ENCODE measurements at places on chromosomes 3 and 15.

GRCh38 chr3:40333416-40333815 is 23.9 kb downstream of the EIF1B start:
- DNase-seq = no peak

GRCh38 chr3:138089091-138089490 is 26.3 kb downstream of the DZIP1L start:
- DNase-seq = no peak

GRCh38 chr3:25266677-25267076 is 161.4 kb upstream of the RARB start:
- DNase-seq = no peak

- no peak for DNase-seq
Measured at GRCh38 chr3:114873591-114873990, 273.5 kb downstream of the ZBTB20 start.

- no peak for DNase-seq
Measured at GRCh38 chr3:112007633-112008032, 8.9 kb downstream of the TAGLN3 start.

GRCh38 chr3:76346690-76347089 is 561.3 kb upstream of the ZNF717 start:
- DNase-seq = no peak

GRCh38 chr15:87142096-87142495 is 1062.4 kb downstream of the AGBL1 start:
- no peak for DNase-seq

DNA sequence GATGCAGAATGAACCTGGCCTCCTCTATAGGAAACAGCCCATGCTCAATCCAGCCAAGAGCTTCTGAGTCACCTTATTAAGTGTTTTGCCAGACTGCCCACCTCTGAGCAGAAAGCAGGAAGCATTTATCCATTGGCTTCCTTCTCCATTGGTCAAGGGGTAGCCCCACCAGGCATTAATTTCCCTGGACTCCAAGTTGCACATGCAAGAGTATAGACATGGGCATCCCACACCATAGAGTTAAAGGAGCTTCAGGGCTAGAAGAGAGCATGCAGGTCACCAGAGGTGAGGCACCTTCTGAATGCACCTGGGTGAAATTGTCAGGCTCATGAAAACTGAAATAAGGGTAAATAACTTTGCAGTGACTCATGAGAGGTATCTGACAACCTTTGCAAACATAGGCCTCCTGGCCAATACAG is 230.8 kb upstream of the STAC start:
- DNase-seq = no peak

DNA sequence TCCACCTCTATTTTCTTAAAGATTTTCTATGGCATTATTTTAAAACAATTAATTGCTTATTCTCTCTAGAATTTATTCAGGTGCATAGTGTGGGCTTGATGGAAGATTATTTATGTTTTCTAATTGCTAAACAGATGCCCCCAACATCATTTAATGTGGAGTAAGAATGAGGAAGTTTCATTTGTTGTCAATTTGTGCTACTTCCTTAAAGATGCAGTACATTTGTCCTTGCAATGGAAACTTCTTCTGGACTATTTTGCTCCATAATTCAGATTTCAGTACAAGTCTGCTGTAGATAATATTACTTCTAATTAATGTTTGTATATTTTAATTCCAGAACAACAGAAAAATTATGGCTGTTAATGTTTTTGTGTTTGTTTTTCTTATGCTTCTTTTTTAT is 104.8 kb downstream of the TGFBR2 start:
- no peak for DNase-seq

DNA sequence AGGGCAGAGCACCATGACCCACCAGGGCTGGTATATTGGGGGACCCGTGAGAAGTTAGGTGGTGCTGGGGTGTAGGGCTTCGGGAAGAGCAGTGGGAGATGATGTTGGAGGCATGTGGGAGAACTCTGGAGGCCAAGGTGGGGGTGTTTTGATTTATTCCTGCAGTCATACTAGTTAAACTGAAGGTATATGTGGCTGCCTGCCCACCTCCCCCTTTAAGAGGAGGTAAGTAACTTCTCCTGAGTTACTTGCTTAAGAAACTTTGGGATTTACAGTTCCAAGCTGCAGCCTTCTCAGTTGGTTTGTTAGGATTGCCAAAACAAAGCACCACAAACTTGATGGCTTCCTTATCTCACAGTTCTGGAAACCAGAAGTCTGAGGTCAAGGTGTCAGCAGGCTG is 73.1 kb upstream of the AGBL1 start:
- DNase-seq = no peak

GRCh38 chr3:126413693-126414080 is 19.0 kb downstream of the CFAP100 start:
- DNase-seq = no peak

DNA sequence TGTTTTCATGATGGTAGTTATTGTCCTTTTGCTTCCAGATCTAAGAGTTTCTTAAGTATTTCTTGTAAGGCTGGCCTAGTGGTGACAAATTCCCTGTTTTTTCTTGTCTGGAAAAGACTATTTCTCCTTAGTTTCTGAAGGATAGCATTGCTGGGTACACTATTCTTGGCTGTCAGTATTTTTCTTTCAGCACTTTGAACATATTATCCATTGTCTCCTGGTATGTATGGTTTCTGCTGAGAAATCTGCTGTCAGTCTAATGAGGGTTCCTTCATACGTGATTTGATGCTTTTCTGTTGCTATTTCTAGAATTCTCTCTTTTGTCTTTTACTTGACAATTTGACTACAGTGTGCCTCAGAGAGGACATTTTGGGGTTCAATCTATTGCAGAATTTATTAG is 134.3 kb downstream of the CGGBP1 start:
- DNase-seq = no peak

DNA sequence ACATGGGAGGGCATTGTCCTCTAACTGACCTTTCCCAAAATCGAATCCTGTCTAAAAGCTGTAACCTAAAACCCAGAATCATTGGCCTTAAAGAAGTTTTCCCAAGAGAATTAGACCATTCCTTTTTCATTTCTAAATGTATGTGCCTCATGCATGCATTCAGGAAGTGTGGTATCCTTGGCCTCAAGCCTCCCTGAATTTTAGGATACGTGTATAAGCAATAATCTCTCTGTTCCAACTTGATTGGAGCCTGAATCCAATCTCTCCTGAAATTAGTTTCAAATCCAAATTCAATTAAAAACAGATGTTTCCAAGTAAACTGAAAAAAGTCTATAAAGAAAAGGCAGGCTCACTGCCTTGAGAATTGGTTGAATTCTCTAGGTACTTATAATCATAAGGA is 86.0 kb upstream of the VEPH1 start:
- no peak for DNase-seq

- DNase-seq = no peak
Measured at GRCh38 chr15:31257286-31257685, 69.3 kb upstream of the KLF13 start.

DNA sequence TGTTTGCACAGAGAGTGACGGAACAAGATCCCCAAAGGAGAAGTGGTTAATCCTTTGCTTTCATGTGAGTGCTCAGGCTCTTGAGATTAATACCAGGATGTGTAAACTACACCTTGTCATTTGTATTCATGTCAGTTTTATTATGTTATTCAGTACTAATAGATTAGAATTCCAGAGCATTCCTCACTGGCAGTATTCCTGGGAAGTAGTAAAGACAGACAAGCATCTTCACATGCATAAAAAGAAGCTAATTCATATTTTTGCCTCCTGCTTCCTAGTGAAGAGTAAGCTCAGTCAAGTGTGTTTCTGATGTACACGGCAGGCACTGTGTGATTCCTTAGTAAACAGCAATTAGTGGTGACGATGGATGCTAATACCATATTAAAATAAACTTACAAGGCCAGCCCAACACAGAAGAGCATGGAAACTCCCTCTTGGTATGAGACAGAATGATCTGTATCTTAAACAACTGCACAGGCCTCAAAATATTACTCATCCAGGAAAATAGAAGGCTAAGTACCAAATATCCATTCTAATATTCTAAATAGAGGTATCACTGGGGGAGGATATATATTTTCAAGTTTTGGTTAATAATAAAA is 336.8 kb upstream of the MCTP2 start:
- DNase-seq = no peak

DNA sequence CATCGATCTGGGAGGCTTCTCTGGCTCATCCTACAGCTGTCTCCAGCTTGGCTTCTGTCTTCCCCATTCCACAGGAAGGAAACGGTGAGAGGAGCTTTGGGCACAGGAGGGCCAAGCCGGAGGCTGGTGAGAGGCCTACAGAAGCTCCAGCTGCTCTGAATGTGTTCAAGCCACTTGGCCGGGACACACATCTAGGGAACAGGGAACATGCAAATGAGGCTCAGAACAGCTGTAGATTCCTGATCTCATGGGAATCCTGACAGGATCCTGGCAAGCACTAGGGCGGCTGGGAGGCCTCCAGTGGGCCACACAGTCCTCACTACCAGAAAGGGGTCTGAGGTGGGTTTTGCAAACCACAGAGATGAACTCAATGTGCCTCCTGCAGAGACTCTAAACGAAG is 13.7 kb downstream of the SEMA5B start:
- no peak for DNase-seq

DNA sequence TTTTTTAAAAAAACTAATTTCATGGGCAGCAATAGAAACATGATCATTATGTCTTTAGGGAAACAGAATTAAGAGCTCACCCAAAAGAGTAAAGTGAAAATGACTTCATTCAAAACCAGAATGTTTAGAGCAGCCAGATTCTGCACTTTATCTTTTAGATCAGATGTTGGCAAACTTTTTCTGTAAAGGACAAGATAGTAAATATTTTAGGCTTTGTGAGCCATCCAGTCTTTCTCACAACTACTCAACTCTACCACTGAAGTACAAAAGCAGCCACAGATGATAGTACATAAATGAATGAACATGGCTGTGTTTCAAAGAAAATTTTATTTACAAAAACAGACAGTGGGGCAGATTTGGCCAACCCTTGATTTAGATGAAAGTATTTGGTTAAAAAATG is 84.5 kb downstream of the SETD2 start:
- no peak for DNase-seq

GRCh38 chr3:31575448-31575847 is 42.7 kb downstream of the STT3B start:
- no peak for DNase-seq

DNA sequence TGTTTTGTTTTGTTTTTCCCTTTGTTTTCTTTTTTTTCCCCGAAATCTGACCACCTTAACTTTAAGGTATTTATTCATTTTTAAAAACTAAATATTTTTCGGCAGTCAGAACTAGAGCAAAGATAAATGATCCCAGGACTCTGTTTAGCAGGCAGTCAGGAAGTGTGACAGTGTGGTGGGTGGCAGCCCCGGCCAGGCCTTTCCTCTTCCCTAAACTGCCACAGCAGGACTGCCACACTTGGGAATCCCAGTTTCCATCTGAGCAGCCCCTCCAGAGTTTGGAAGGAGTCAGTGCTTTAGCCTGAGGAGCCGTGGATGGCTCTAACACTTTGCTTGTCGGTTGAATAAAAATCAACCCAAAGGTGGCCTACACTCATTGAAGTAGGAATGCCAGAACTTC is 6.9 kb downstream of the CCRL2 start:
- DNase-seq = no peak

- no peak for DNase-seq
Measured at GRCh38 chr15:97014001-97014400, 683.5 kb downstream of the NR2F2 start.

DNA sequence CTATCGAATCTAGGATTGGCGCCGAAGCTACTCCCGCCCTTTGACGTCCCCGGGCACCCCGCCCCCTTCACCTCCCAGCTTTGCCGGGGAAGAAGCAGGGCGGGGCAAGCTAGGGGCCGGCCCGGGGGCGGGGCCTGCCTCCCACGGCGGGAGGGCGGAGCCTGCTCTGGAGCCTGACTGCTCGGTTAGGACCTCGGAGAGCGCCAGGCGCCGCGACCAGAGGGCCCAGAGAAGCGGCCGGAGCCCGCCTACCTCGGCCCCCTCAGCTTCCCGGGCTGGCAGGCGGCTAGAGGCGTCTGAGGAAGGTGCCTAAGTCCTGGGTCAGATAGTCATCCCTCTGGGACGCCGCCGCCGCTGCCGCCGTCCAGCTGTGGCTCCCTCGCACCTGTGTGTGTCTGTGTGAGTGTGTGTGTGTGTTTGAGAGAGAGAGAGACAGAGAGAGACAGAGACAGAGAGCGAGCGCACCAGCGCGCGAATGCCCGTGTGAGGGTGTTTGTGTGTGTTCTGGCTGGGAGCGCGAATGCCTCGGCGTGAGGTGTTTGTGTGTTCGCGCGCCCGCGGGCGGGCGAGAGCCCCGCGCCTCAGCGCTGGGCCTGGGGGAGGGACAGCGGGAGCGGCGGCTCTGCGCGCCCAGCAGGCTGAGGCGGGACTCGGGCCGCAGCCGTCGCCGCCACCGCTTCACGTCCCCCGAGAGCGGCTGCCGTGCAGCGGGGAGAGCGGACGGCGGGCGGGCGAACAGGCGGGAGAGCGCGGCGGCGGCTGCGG is at the start of gene STXBP5L:
Gene STXBP5L, plus strand, starts transcription at position 176 of the 765 bp plus-strand sequence. CDS start 1,374 bp downstream, outside the sequence.
- DNase-seq = no peak

DNA sequence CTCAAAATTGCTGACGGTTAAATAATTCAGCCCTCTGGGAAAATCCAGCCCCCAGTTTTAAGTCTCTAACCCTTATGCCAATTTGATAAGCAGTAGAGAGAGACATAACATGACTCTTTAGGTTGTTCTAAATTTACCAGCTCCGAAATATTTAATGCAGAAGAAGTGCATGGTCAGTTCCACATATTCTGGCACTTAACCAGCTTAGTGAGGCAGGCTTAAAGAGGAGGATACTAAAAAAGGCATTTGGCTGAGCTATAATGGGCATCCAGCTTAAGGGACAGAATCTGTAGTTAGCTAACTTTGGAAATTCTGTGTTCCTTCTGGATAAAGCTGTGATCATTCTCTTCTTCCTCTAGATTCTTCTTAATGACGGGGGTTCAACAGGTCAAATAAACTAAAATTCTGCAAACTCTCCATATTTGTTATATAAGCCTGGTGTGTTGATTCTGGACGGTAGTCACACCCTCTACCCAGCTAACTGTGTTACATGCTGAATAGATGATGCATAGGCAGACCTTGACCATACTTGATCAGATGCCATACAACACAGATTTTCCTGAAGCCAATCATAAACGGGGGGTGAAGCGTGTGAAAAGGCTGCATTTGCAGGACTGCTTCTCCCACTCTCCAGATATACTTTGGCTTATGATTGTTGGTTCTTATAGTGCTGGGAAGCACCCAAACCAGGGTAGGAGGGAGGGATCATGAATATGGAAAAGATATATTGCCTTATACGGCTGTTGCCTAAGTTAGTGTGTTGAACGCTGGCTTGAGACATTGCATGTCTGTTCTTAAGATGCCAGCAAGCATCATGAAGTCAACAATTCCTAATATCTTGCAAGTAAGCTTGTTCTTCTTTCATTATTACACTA is 118.4 kb downstream of the FGF12 start:
- DNase-seq = no peak

GRCh38 chr15:94844198-94844537 is 612.8 kb downstream of the MCTP2 start:
- DNase-seq = no peak

- no peak for DNase-seq
Measured at GRCh38 chr15:97576929-97577645, 383.4 kb upstream of the ARRDC4 start.

GRCh38 chr3:45612918-45613602 is 18.5 kb downstream of the LIMD1 start:
- no peak for DNase-seq

All from stimulated activated CD8-positive, alpha-beta memory T cell treated with anti-CD3 and anti-CD28 coated beads, Interleukin-4, amount 100 ng/mL, for 4 hours (primary cell).